ENCODE measurements at places on chromosomes 4 and X. TPM values are rescaled to one million over a fixed set of nuclear protein-coding genes. Genes with fewer than 3 reads are reported as not detected.

- DNase-seq: no peak
Measured at GRCh38 chrX:13026877-13027652, 17.4 kb downstream of the FAM9C start.

- DNase-seq: no peak
Measured at GRCh38 chr4:1592068-1592708, 91.9 kb downstream of the FAM53A start.

DNA sequence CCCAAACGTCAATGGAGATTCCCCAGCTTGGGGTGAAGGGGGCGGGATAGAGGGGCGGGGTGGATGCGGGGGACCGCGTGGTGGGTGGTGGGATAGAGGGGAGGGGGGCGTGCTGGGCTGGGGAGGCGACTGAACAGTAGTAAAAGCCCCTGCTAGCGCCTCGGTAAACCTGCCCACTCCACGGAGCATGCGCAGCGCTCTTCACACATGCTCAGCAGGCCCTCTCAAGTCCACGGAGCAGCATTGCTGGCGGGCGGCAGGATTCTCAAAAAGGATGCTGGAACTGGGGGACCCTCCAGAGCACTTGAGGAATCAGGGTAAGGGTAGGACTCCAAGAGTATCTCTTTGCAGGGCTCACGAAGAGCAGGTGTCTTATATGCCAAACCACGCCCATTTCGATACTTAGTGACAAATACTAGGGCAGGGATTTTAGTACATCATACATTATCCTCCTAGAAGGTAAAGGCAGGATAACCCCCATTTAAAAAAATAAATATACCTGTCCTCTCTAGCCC lies 378 bp upstream of the RPS6KA6 start:
- DNase-seq: peak; percentile 79

- DNase-seq: no peak
Measured at GRCh38 chrX:12690646-12691045, 100.6 kb upstream of the PRPS2 start.

GRCh38 chr4:78551420-78552351 lies at the start of gene ANXA3:
Gene ANXA3 (plus strand): TSS chr4:78551770. CDS start chr4:78554474, 2,704 bp downstream.
- DNase-seq: peak; percentile 57

DNA sequence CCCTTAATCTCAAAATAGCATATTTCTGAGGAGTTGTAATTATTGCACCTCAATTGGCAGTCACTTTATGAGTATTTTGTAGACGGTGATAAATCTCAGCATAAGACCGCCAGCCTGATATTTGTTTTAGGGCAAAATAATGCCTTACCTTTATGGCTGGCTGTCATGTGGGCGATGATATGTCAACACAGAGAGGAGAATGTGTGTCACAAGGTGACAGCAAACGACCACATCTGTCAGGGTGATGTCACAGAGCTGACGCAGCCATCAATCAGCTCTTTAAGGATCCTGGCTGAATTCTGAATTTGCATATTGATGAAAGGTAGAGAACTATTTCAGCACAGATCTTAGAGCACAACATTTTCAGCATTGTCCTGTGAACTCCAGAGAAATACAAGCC lies 209.7 kb downstream of the CEP135 start:
- DNase-seq: no peak

- no peak for DNase-seq
Measured at GRCh38 chrX:133437766-133438165, 22.5 kb upstream of the GPC4 start.

GRCh38 chr4:8192748-8193738 lies 6.0 kb upstream of the SH3TC1 start:
- DNase-seq: peak; percentile 52

Gene ERVMER34-1
- 0.47 TPM for polyA plus RNA-seq

Data from A549 (cell line).